ENCODE measurements at places on chromosomes 7 and 10. TPM values are rescaled to one million over a fixed set of nuclear protein-coding genes. Genes with fewer than 3 reads are reported as not detected.

LBX1 gene
- not detected for total RNA-seq

SGCE gene
- not detected for total RNA-seq

METTL27 gene
- not detected for total RNA-seq

DNA sequence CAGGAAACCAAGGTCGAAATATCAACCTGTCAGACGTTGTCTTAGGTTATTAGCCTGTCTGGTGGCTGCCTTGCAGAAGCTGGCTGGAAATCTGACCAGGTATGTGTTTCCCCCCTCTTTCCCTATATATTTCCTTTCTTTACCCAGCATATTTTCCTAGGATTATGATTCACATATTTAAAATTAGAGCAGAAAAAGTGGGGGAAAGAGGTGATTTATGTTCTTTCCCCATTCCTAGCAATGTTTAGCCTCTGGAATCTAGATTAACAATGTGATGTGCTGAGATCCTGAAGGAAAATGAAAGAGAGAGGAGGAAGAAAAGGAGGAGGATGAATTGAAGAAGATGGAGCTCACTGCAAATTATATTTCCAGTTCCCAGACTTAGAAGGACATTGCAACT lies 421.4 kb upstream of the AUTS2 start:
- DNase-seq = no peak

- peak; percentile 57 for DNase-seq
Observed at GRCh38 chr7:80078159-80078731, 56.4 kb upstream of the GNAI1 start.

DNA sequence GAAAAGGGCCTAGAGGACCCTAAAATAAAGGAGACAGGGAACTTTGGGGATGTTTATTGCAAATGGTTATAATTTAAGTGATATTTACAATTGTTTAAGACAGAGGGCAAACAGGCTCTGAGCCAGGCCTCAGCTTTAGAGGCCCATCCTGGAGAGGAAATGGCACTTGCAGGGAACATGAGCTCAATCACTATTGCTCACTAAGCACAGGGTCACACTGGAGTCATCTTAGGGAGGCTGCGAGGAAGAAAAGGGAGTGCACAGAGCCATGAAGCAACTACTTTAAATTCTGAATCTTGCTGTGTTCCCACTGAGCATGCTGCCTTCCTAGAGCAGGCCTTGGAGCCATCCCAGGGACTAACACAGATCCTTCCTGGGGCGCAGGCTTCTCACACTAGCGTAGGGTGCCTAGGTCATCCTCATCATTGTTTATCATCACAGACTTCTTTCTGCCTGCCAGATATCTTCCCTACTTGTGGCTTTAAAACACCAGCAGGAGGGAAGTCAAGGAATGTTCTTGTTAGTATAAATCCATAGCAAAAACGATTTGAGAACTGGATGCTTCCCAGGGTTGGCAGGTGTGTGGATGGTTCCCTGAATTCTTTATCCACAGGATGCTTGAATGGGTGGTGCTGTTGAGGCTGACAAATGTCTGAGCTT lies 12.7 kb upstream of the DNAJB12 start:
- no peak for DNase-seq

DNA sequence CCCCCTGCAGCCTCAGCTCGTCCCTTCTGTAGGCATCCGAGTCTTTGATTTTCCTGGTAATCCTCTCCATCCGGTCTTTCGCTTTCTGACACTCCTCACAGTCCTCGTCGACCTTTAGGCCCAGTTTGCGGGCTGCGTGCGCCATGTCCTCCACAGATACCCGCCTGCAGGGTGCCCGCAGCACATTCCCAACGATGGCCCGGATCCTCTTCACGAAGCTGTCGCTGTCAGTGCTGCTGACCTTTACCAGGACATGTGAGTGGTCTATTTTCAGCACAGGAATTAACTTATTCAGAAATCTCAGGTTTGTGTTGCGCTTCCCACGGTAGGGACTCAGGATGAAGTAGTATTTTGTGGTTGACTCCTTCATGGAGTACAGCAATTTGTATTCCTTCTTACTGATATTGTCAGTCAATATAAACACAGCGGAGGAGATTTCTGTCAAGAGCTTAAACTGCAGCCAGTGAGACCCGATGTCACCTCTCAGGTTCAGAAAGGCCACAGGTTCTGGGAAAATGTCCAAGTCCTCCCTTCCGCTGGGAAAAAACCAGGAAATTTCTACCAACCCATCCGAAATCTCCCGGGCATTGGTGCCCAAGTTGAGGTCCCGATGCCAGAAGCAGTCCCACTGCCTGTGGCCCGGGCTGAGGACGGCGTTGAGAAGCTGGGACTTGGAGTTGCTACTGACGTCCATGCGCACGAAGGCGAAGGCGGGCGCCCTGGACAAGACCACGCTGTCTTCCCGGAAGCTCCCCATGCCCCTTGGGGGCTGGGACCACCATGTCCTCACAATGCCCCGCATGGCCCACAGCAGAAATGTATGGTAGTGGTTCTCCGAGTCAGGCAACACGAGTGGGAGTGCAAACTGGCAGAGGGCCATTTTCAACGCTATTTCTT lies 8.9 kb upstream of the MRPS24 start:
- DNase-seq = no peak
